ENCODE measurements at places on chromosomes 5 and 9. TPM values are rescaled to one million over a fixed set of nuclear protein-coding genes. Genes with fewer than 3 reads are reported as not detected.

Gene PCDHGB3
- total RNA-seq: 0.16 TPM

DNA sequence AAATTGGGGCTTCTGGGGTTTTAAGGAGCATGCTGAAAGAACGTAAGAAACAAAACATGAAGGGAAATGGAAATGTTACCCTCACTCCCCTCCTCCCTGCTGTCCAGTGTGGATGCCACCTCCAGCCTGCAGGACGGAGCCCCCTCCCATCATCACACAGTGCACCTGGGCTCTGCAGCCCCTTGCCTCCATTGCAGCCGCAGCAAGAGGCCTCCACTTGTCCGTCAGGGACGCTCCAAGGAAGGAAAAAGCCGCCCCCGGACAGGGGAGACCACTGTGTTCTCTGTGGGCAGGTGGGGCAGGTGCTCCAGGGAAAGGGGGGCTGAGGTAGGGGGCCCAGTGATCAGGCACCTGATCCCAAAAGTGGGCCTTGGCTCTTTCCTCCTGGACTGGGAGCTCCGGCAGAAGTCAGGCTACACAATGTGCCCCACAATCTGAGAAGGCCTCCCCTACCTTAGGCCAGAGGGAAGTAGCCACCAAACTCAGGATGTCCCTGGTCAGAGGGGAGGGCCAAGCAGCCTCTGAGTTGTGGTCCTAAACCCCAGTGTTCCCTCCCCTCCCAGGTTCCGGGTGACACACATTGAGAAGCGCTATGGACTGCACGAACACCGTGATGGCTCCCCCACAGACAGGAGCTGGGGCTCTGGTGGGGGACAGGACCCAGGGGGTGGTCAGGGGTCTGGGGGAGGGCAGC is 2.7 kb downstream of the RELL2 start:
- H3K27ac ChIP-seq: no peak overlapping the region
- H3K27me3 ChIP-seq: no peaks in the 10 kb centered on the region

DNA sequence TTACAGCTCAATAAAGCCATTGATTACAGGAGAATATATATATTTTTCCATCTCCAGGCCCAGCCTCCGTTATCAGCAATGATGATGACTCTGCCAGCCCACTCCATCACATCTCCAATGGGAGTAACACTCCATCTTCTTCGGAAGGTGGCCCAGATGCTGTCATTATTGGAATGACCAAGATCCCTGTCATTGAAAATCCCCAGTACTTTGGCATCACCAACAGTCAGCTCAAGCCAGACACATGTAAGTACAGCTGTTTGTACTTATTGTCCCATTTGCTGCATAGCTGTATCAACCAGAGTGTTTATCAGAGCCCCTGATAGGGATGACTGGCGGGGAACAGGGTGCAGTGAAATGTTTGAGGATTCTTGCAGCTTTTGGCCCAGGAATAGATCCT is 197.7 kb downstream of the NTRK2 start:
- DNase-seq: no peak
- H3K36me3 ChIP-seq: no peaks in the 10 kb centered on the region
- no peaks in the 10 kb centered on the region for H3K4me1 ChIP-seq
- H3K27me3 ChIP-seq: no peaks in the 10 kb centered on the region
- no peak overlapping the region for H3K4me3 ChIP-seq
- H3K27ac ChIP-seq: no peak overlapping the region

GRCh38 chr5:164672931-164673694 is 1167.7 kb downstream of the MAT2B start:
- H3K4me1 ChIP-seq: no peaks in the 10 kb centered on the region
- no peaks in the 10 kb centered on the region for H3K36me3 ChIP-seq
- H3K27ac ChIP-seq: no peak overlapping the region
- H3K27me3 ChIP-seq: no peaks in the 10 kb centered on the region
- H3K4me3 ChIP-seq: no peak overlapping the region
- no peak for DNase-seq

DNA sequence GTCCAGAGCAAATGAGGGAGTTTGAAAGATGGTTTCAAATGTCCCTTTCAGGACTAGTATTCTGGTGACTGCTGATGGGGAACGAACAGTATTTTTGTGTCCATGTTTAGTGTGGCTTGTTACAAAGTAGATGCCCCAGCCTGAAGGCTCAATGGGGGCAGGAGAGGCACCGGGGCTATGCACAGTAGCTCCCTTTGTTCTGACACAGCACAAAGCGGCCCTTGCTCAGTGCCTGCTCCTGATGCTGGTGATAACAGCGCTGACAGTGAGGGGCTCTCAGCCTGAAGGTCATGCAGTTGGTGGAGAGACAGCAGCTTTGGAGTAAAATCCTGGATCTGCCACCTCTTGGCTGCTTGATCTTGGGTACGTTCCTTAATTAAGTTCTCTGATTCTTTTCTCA is 188.9 kb downstream of the SLIT3 start:
- DNase-seq: no peak
- no peaks in the 10 kb centered on the region for H3K36me3 ChIP-seq
- H3K27ac ChIP-seq: no peak overlapping the region
- no peaks in the 10 kb centered on the region for H3K4me1 ChIP-seq

- no peak overlapping the region for H3K27ac ChIP-seq
- H3K4me1 ChIP-seq: no peaks in the 10 kb centered on the region
- H3K36me3 ChIP-seq: no peaks in the 10 kb centered on the region
- H3K4me3 ChIP-seq: no peak overlapping the region
- H3K27me3 ChIP-seq: peaks cover 10% of the 10 kb centered on the region
- DNase-seq: no peak
Measured at GRCh38 chr9:90832261-90832660, 30.6 kb downstream of the SYK start.

Gene RMRP
- 7,126 TPM for total RNA-seq

Gene ALG2
- total RNA-seq: 19.9 TPM

GRCh38 chr9:107361816-107362215 is 78.7 kb downstream of the RAD23B start:
- no peaks in the 10 kb centered on the region for H3K36me3 ChIP-seq
- no peaks in the 10 kb centered on the region for H3K4me1 ChIP-seq
- H3K27me3 ChIP-seq: no peaks in the 10 kb centered on the region

GRCh38 chr5:79535477-79536192 is 21.7 kb upstream of the HOMER1 start:
- H3K27ac ChIP-seq: no peak overlapping the region
- H3K4me3 ChIP-seq: no peak overlapping the region
- no peaks in the 10 kb centered on the region for H3K4me1 ChIP-seq
- no peak for DNase-seq
- peaks cover 12% of the 10 kb centered on the region for H3K27me3 ChIP-seq

GRCh38 chr9:19148187-19148586 is 20.9 kb upstream of the PLIN2 start:
- peaks cover 2% of the 10 kb centered on the region for H3K4me1 ChIP-seq
- no peak for DNase-seq
- H3K27ac ChIP-seq: no peak overlapping the region
- no peak overlapping the region for H3K4me3 ChIP-seq
- H3K36me3 ChIP-seq: no peaks in the 10 kb centered on the region
- H3K27me3 ChIP-seq: no peaks in the 10 kb centered on the region

Gene PCA3
- not detected for total RNA-seq

DNA sequence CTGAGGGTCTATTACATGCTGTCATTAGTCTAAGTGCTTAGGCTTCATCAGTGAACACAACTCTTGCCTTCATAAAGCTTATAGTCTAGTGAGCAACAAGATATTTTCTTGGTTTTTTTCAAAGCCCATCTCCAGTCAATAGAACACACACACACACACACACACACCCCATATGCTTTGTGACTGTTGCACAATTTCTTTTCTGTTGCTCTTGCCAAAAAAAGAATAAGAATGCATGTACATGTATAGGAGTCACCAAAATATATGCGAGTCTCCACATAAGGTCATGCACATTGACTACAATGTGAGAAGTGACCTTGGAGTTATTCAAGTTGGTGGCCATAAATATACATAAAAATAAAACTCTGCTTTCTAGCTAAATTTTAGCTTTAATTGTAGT is 351.5 kb upstream of the TLE4 start:
- no peak overlapping the region for H3K27ac ChIP-seq
- no peaks in the 10 kb centered on the region for H3K27me3 ChIP-seq
- no peaks in the 10 kb centered on the region for H3K4me1 ChIP-seq

- DNase-seq: no peak
- no peaks in the 10 kb centered on the region for H3K27me3 ChIP-seq
- no peaks in the 10 kb centered on the region for H3K4me1 ChIP-seq
- no peaks in the 10 kb centered on the region for H3K36me3 ChIP-seq
Measured at GRCh38 chr5:98455665-98456064, 317.8 kb upstream of the RGMB start.

GRCh38 chr9:87824216-87824875 is 58.3 kb upstream of the SPATA31E1 start:
- H3K4me3 ChIP-seq: no peak overlapping the region
- DNase-seq: no peak
- no peak overlapping the region for H3K27ac ChIP-seq
- H3K27me3 ChIP-seq: peaks cover 5% of the 10 kb centered on the region
- no peaks in the 10 kb centered on the region for H3K36me3 ChIP-seq
- H3K4me1 ChIP-seq: no peaks in the 10 kb centered on the region

Gene NUDT2
- 28.9 TPM for total RNA-seq

GRCh38 chr9:68728731-68729130 is 23.7 kb downstream of the PIP5K1B start:
- no peak overlapping the region for H3K4me3 ChIP-seq
- peaks cover 19% of the 10 kb centered on the region for H3K27me3 ChIP-seq
- no peaks in the 10 kb centered on the region for H3K4me1 ChIP-seq
- no peaks in the 10 kb centered on the region for H3K36me3 ChIP-seq

DNA sequence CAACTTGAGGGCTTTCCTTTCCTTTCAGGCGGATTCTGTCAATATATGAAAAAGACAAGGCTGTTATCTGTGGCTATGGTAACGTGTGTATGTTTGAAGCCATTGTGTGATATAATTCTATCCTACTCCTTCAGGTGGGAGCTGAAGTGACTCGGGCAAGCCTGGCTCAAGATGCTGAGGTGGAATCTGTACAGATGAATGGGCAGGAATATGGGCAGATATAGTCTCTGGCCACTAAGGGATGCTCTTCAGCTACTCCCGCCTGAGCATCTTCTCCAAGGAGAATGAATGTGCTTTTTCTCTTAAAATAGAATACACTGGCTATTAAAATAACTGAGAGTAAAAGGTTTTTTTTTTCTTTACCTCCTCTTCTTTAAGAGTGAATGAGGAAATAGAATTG is 244.8 kb downstream of the ADGRV1 start:
- H3K36me3 ChIP-seq: no peaks in the 10 kb centered on the region
- no peak overlapping the region for H3K27ac ChIP-seq
- H3K27me3 ChIP-seq: peaks cover 2% of the 10 kb centered on the region
- H3K4me1 ChIP-seq: no peaks in the 10 kb centered on the region
- no peak overlapping the region for H3K4me3 ChIP-seq

Gene ZNF883
- 0.57 TPM for total RNA-seq

Gene ICE1
- total RNA-seq: 30.4 TPM

- peak within 1 kb of the TSS; percentile 87 for H3K27ac ChIP-seq
- peak within 1 kb of the TSS; percentile 46 for H3K4me3 ChIP-seq
- DNase-seq: peak; percentile 78
- H3K27me3 ChIP-seq: no peaks in the 10 kb centered on the region
Measured at GRCh38 chr9:136996361-136997292, at the start of gene CLIC3. Gene CLIC3 (minus strand): TSS chr9:136996568. CDS start chr9:136996543, 25 bp downstream.

DNA sequence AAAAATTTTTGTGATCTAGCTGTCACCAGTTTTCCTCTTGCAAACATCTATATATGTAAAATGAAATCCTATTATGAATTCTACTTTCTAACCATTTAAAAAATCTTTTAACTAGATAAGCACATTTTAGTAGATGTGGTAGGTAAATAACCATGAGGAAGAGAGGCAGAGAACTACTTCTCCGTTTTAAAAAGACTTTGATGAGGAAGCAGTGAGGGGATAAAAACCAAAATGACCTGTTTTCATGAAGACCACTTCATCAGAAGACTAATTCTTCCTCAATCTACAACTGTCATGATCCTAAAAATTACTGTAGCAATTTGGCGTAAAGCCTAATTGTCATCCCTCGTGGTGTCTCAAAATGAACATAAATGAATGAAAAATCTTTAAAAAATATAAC is 15.7 kb upstream of the ERBIN start:
- H3K27ac ChIP-seq: no peak overlapping the region
- H3K36me3 ChIP-seq: no peaks in the 10 kb centered on the region
- no peak overlapping the region for H3K4me3 ChIP-seq
- no peaks in the 10 kb centered on the region for H3K4me1 ChIP-seq
- no peaks in the 10 kb centered on the region for H3K27me3 ChIP-seq

GRCh38 chr5:75524071-75524470 is 12.4 kb downstream of the POLK start:
- H3K36me3 ChIP-seq: peaks cover 43% of the 10 kb centered on the region
- H3K27me3 ChIP-seq: no peaks in the 10 kb centered on the region
- H3K27ac ChIP-seq: no peak overlapping the region
- H3K4me3 ChIP-seq: no peak overlapping the region

- H3K27me3 ChIP-seq: peaks cover 4% of the 10 kb centered on the region
- H3K36me3 ChIP-seq: no peaks in the 10 kb centered on the region
- H3K27ac ChIP-seq: no peak overlapping the region
- H3K4me1 ChIP-seq: peaks cover 3% of the 10 kb centered on the region
Measured at GRCh38 chr5:135245521-135246499, 153.2 kb downstream of the MACROH2A1 start.

- no peaks in the 10 kb centered on the region for H3K4me1 ChIP-seq
- DNase-seq: no peak
- H3K36me3 ChIP-seq: no peaks in the 10 kb centered on the region
Measured at GRCh38 chr9:26310294-26310693, 582.3 kb downstream of the CAAP1 start.

Gene COL15A1
- total RNA-seq: 0.76 TPM

- H3K4me1 ChIP-seq: no peaks in the 10 kb centered on the region
- DNase-seq: no peak
- no peaks in the 10 kb centered on the region for H3K36me3 ChIP-seq
- H3K27me3 ChIP-seq: no peaks in the 10 kb centered on the region
- H3K4me3 ChIP-seq: no peak overlapping the region
Measured at GRCh38 chr9:115085773-115086377, 32.1 kb downstream of the TNC start.

DNA sequence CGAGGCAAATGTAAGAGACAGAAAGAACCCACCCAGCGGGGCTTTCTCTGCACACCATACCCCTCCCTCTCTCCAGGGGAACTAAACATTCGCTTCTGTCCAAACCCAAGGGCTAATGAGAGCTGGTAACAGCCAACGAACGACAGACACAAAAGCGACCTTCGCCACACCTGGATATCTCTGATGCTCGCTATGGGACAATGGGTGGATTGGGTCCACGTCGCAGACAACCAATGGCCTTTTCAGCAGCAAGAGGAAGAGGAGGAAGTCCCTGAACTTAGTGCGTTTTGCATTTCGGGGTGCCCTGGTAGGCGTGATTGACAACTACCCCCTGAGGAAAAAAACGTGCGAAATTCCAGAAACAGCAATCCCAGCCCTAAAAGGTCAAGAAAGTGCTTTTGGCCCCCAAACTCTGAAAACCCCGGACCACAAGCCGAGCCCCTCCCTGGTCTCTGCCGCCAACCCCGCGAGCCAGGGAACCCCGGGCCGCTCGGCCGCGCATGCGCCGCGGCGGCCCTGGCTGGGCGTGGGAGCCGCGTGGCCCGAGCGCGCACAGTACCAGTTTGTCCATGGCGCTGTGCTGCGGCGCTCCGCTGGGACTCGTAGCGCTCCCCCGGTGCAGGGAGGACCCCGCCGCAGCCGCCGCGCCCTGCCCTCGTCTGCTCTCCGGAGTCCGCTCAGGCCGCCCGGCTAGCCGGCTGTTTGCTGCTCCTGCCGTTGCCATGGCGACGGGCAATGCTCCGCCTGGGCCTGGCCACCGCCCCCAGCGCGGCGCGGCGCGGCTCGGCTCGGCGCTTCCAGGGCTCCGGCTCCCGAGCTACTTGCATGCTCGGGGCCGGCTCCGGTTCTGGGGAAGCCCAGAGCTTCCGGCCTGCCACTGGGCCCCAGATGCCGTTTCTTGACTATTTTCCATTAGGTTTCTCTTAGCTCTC is 66.9 kb upstream of the DNAH5 start:
- H3K36me3 ChIP-seq: no peaks in the 10 kb centered on the region
- peak; percentile 51 for DNase-seq
- H3K27me3 ChIP-seq: peaks cover 20% of the 10 kb centered on the region
- H3K4me3 ChIP-seq: peak overlapping the region; percentile 68
- peaks cover 8% of the 10 kb centered on the region for H3K4me1 ChIP-seq

GRCh38 chr9:92247981-92248380 is 45.5 kb downstream of the IARS1 start:
- no peaks in the 10 kb centered on the region for H3K27me3 ChIP-seq
- DNase-seq: no peak
- H3K36me3 ChIP-seq: peaks cover 71% of the 10 kb centered on the region
